Amniotic epithelial cell (primary cell): ENCODE measurements at places on chromosomes 6 and 20.

- no peak for DNase-seq
These were observed 36.8 kb upstream of the CLDN20 start for GRCh38 chr6:155227046-155227445.

- no peak for DNase-seq
These were observed 34.7 kb downstream of the SLC2A4RG start for GRCh38 chr20:63774306-63774705.

GRCh38 chr6:162644153-162644552, 83.4 kb downstream of the PRKN start:
- no peak for DNase-seq

DNA sequence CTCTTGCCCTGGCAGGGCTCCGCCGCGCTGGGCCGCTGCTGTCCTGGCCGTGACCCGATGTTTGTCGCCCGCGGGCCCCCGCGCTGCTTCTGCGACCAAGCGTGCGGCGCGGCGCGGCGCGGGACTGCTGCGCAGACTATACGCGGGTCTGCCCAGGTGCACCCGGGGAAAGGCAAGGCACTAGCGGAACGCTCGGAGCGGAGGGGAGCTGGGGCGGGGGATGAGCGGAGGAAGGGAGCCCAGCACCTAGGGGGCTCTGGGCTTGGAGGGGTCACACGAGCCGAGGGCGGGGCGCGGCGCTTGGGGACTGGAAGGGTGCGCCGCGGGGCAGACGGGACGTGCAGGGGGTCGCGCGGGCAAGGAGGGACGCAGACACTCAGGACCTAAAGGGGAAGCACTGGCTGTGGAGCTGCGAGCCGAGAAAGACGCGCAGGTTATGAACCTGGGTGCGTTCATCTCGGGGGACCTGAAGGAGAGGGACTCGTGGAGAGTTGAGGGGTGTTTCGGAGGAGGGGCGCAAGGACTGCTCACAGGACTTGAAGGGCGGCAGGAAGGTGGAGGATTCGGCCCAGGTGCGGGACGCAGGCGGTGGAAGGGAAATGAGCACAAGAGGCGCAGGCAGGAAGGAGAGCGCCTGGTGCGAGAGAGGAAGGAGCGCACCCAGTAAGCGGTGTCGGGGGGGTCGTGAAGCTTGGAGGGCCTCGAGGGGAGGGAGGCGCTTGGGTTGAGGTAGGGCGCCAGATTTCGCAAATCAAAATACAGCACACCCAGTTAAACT, 40.8 kb upstream of the ZNFX1 start:
- no peak for DNase-seq

GRCh38 chr6:142728364-142728763, 216.6 kb downstream of the HIVEP2 start:
- no peak for DNase-seq

GRCh38 chr6:142867988-142868812, 76.8 kb downstream of the HIVEP2 start:
- DNase-seq: peak; percentile 96

GRCh38 chr20:53033176-53033575, 61.0 kb downstream of the TSHZ2 start:
- DNase-seq: no peak

- DNase-seq: no peak
These were observed 142.6 kb downstream of the MAP3K7 start for GRCh38 chr6:90444160-90444714.

GRCh38 chr20:63980317-63980805, 571 bp upstream of the PRPF6 start:
- peak; percentile 11 for DNase-seq

DNA sequence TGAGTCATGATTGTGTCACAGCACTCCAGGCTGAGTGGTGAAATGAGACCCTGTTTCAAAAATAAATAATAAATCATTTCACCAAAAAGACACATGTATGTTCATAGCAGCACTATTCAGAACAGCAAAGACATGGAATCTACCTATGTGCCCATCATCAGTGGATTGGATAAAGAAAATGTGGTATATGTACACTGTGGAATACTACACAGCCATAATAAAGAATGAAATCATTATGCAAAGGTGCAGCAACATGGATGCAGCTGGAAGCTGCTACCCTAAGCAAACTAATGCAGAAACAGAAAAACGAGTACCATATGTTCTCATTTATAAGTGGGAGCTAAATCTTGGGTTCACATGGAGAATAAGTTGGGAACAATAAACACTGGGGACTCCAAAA, 33.1 kb downstream of the ZNF451 start:
- no peak for DNase-seq

- peak; percentile 91 for DNase-seq
These were observed 206.0 kb upstream of the PREP start for GRCh38 chr6:105608711-105609374.

DNA sequence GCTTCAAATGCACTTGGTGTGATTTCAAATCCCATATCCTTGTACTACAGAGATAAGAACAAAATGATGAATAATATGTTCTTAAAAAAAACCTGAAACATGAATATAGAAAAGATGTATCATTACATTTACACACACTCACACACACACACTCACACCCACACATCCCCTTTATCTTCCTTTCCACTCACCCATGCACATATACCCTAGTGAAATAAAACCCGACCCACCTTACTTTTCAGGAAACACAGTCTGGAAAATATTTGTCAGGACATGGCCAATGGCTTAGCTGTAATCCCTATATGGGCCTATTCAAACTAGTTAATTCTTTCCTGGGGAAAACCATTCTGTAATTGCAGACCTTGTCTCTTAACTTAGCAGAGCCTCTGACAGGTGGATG, 60.8 kb upstream of the EDN1 start:
- DNase-seq: no peak

GRCh38 chr20:10218536-10219451, at the start of gene SNAP25:
TSS of gene SNAP25 (plus strand) at chr20:10218830. CDS start at chr20:10275492, 56,662 bp downstream.
- DNase-seq: peak; percentile 94

GRCh38 chr6:1575210-1576041, 34.3 kb upstream of the FOXC1 start:
- no peak for DNase-seq

GRCh38 chr6:126553854-126554253, 213.9 kb downstream of the CENPW start:
- DNase-seq: no peak

- no peak for DNase-seq
These were observed 3.9 kb downstream of the ACSS2 start for GRCh38 chr20:34880215-34880850.

- no peak for DNase-seq
These were observed 126.8 kb downstream of the GRM4 start for GRCh38 chr6:34018961-34019606.

- no peak for DNase-seq
These were observed 450.7 kb downstream of the COL12A1 start for GRCh38 chr6:74755196-74755595.

GRCh38 chr20:48919882-48920526, 1.5 kb upstream of the ARFGEF2 start:
- DNase-seq: no peak

DNA sequence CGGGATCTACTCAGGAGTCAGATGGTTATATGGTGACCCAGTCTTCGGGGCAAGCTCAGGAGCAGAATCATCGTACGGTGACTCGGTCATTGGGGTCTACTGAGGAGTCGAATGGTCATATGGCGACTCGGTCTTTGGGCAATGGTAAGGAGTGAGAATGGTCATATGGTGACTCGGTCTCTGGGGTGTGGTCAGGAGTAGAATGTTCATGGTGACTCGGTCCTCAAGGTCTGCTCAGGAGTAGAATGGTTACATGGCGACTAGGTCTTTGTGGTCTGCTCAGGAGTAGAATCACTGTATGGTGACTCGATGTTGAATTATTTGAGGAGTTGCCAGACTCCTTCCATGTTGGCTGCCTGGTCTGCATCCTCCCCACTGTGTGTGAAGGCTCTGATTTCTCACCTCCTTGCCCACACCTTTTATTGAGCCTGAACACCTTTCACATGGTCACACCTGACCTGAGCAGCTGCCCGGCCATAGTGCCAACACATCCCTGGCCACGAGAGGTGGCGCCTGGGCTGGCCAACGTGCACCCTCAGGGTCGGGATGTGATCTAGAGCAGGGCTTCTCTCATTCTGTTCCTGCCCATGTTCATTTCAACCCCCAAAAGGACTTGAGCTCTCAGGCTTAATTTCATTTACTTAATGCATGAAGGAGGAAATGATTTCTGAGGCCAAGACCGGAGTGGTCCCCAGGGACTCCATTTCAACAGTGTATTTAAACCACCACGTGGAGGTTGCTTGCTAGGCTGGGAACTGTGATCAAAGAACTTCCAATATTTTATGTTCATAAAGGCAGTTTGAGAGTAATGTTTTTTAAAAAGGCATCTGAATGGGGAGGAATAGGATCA, 119.5 kb downstream of the PHACTR3 start:
- DNase-seq: no peak

GRCh38 chr20:46977909-46978588, 83.4 kb downstream of the EYA2 start:
- DNase-seq: no peak

- no peak for DNase-seq
These were observed 107.6 kb upstream of the MCHR2 start for GRCh38 chr6:100101644-100102043.
